Right hindlimb (tissue), 1 donor: ENCODE measurements at places on chromosomes 6 and 20.

GRCh38 chr6:1335367-1336037 is 23.6 kb downstream of the FOXQ1 start:
- no peak for DNase-seq

- DNase-seq: peak; percentile 55
Measured at GRCh38 chr20:40683221-40683893, 5.7 kb downstream of the MAFB start.

DNA sequence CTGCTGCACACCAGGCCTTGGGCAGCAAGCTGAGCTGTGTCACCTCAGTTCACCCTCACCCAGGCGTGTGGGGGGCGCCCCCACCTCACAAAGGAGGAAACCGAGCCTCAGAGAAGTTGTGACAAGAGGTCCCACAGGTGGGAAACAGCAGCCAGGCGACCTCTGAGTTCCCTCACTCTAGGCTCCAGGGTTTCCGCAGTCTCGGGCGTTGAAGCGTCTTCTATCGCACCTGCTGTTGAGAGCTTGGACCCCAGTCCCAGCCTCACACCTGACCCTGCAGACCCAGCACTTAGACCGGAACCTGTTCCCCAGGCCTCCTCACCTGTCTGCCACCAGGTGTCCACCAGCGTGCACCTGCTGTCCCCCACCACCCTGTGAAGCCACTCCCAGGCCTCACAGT is 22.3 kb upstream of the APMAP start:
- peak; percentile 6 for DNase-seq

- DNase-seq: no peak
Measured at GRCh38 chr20:9478771-9479170, 35.6 kb upstream of the LAMP5 start.

- DNase-seq: no peak
Measured at GRCh38 chr6:31967926-31968320, 4.0 kb downstream of the DXO start.

- DNase-seq: peak; percentile 13
Measured at GRCh38 chr6:168242940-168243225, 76.7 kb downstream of the DACT2 start.

- peak; percentile 35 for DNase-seq
Measured at GRCh38 chr20:20237093-20237959, 130.6 kb upstream of the INSM1 start.

GRCh38 chr6:168410035-168410434 is 30.9 kb upstream of the SMOC2 start:
- DNase-seq: no peak

- DNase-seq: no peak
Measured at GRCh38 chr6:3946778-3947177, 97.6 kb downstream of the FAM50B start.

GRCh38 chr20:3354247-3354646 is 53.2 kb downstream of the DNAAF9 start:
- no peak for DNase-seq

DNA sequence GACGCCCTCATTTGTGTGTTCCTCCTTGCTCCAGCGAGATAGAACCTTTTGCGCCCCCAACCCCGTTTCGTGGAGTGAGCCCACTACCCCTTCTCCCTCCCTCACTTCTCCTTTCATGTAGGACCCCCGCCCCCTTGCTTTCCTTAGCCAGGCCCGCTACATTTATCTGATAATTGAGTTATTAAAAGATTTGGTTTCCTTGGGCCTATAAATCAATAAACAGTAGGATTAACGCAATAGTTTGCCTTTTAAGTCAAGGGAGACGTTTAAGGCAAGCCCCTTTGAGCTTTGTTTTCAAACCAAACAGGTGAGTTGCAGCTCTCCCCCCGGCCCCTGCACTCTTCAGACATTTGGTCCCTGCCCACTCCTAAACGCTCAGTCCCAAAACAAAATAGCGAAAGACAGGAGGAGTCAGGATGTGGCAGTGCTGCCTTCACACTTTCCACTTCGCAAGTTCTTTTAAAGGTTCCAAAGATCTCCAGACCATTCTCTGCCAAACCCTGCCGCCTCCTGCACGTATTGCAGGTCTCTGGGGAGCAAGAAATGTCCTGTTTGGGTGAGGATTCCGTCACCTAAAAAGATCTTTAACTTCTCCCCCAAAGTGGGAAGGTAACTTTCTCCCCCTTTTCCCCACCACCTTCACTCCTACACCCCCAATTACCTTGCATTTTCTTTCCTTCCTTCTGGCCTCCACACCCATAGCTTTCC is 27.6 kb downstream of the TFAP2B start:
- no peak for DNase-seq

DNA sequence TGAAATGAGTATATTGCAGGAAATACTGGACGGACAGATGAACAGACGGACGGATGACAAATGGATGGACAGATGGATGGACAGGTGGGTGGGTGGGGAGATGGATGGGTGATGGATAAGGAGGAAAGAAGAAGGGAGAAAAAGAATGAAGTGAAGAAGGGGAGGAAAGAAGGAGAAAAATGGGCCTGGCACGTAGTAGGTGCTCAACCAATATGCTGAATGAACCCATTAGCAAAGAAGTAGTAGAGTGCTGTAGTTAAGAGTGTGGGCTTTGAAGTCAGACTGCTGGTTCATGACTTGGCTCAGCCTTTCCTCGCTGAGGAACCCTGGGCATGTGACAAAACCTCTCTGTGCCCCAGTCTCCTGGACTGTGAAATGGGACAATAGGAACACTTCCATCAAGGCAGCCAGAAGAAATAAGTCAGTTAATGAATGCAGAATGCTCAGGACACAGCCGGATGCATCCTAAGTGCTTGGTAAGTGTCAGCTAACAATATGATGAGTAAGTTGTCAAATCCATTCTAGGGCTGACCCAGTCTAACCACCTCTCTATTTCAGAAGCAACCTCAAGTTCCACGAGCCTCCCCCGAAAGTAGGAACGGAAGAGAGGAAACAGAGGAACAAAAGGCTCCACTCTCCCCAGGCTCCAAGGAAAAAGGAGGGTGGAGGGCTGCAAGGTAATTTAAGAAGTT is 37.9 kb downstream of the PREX1 start:
- DNase-seq: no peak

- DNase-seq: peak; percentile 63
Measured at GRCh38 chr20:32582659-32583580, 2.2 kb downstream of the NOL4L start.

DNA sequence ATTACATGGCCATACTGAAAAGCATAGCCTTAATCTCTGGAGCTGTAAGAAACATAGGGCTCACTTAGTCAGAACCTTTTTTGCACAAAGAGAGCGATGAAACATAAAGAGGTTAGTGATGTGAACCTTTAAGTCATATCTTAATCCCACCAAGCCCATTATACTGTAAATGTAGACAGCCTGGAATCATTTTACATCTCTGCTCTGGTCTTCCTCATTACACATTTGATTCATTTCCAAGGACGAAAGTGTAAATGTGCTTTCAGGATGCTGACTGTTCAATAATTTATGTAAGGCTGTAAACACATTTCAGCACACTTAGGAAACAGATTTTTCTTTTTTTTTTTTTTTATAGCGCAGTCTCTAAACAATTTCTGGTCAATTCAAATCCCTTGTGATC is 131.3 kb upstream of the B3GAT2 start:
- no peak for DNase-seq

GRCh38 chr20:12414446-12415274 is 497.0 kb downstream of the BTBD3 start:
- no peak for DNase-seq

- no peak for DNase-seq
Measured at GRCh38 chr6:57324538-57324937, 7.1 kb downstream of the PRIM2 start.

DNA sequence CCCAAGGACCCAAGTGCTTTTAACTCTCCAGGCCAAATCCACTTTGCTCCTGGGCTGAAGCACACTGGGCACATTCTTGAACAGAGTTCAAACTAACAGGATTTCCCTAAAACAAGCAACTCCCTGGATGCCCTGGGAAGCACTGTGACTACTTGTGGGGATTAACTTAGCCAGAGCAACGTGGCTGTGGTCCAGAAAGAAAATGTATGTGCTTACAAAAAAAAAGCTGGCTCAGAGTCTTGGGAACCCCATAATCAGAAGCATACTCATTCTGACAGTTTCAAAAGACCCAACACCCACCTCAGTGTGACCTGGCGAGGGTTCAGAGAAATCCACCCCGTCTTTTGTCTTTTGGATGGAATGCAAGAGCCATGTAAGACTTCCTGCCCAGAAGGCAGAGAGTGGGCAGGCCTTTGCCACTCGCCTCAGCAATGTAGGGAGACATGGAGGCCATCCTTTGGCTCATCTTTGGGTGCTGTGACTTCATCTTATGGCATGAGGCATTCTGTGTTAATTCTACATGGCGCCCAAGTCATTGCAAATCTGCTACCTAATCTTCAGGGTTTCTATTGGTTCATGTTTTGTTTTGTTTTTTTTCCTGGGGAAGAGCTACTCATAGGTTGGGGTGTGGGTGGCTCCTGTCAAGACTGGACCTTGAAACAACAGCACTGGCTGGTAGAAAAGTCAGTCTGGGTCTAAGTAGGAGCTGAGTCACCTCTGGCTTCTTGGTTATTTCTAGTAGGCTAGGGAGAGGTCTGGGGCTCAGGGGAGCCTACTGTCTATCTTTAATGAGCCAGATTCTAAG is 248.6 kb upstream of the SUPT3H start:
- no peak for DNase-seq
